PC-3 (cell line): ENCODE measurements at places on chromosomes 12 and 14. TPM values are rescaled to one million over a fixed set of nuclear protein-coding genes. Genes with fewer than 3 reads are reported as not detected.

Gene NEUROD4
- total RNA-seq: not detected in 2 replicates

Gene PPP1R3E
- 3.2 and 5.0 TPM in 2 replicates for total RNA-seq

Gene EEA1
- 7.9 and 11.9 TPM in 2 replicates for total RNA-seq

Gene TC2N
- 3.7 and 6.2 TPM in 2 replicates for total RNA-seq

Gene MYG1
- total RNA-seq: 81.0 and 89.9 TPM in 2 replicates

Gene ARHGAP9
- total RNA-seq: not detected in 2 replicates

Gene AMHR2
- 0.29 TPM in 1 of 2 replicates, not detected in the other for total RNA-seq

Gene FIGNL2
- total RNA-seq: not detected in 2 replicates

Gene PMEL
- 0.35 and 2.0 TPM in 2 replicates for total RNA-seq

Gene SLC2A13
- total RNA-seq: 3.2 and 3.4 TPM in 2 replicates

Gene PRB2
- not detected in 2 replicates for total RNA-seq

Gene HSPA2
- total RNA-seq: 15.7 and 16.5 TPM in 2 replicates

Gene ADAM21
- 0.29 and 0.80 TPM in 2 replicates for total RNA-seq

Gene PLCZ1
- not detected in 2 replicates for total RNA-seq

Gene FNTB
- total RNA-seq: 19.5 and 28.1 TPM in 2 replicates

Gene TMEM30B
- 70.6 and 85.3 TPM in 2 replicates for total RNA-seq

Gene ACVRL1
- 0.40 TPM in 1 of 2 replicates, not detected in the other for total RNA-seq

Gene SCN8A
- total RNA-seq: 10.7 and 12.7 TPM in 2 replicates

Gene SPRYD4
- total RNA-seq: 3.4 and 3.7 TPM in 2 replicates

Gene ZFYVE26
- 20.0 and 21.1 TPM in 2 replicates for total RNA-seq

Gene REP15
- total RNA-seq: 1.6 and 2.4 TPM in 2 replicates

Gene MON2
- 19.1 and 32.0 TPM in 2 replicates for total RNA-seq

Gene OR6C2
- total RNA-seq: not detected in 2 replicates

Gene IPO4
- total RNA-seq: 193 and 211 TPM in 2 replicates

Gene KRT85
- not detected in 2 replicates for total RNA-seq
